ENCODE measurements at places on chromosomes 5 and 9.

- no peak for DNase-seq
Observed at GRCh38 chr5:73230264-73231245, 57.6 kb downstream of the TMEM174 start.

GRCh38 chr5:178588769-178589168, 1.4 kb downstream of the COL23A1 start:
- DNase-seq: no peak

- DNase-seq: no peak
Observed at GRCh38 chr9:249025-249424, 34.4 kb downstream of the DOCK8 start.

- DNase-seq: no peak
Observed at GRCh38 chr5:32869216-32869615, 158.1 kb downstream of the NPR3 start.

GRCh38 chr5:134263801-134264200, 37.9 kb upstream of the PPP2CA start:
- no peak for DNase-seq
